Stimulated activated CD8-positive, alpha-beta memory T cell treated with anti-CD3 and anti-CD28 coated beads, Interleukin-4, amount 100 ng/mL, for 1 hour (primary cell): ENCODE measurements at places on chromosomes 6 and 20.

DNA sequence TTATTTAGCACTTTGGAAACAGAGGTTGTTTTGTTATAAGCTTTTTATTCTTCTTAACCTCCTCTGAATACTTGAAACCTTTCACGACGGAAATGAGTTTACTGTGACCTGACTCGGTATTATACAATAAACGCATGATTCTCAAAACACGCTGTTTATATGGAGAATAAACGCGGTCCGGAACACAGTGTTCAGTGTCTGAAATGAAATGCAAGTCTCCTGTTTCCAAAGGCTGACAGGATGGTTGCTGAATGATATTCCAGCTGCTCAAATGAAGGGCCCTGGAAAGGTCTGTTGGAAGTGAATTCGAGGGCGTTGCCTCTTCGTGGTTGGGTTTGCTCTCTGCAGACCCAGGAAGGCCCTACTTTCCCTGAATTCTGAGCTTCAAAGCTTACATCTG is 83.4 kb downstream of the RSPH3 start:
- no peak for DNase-seq

- no peak for DNase-seq
These were observed 15.6 kb upstream of the RIPK1 start for GRCh38 chr6:3052481-3053230.

- DNase-seq, result no peak
These were observed 4.0 kb upstream of the FAM110A start for GRCh38 chr20:829551-829950.

DNA sequence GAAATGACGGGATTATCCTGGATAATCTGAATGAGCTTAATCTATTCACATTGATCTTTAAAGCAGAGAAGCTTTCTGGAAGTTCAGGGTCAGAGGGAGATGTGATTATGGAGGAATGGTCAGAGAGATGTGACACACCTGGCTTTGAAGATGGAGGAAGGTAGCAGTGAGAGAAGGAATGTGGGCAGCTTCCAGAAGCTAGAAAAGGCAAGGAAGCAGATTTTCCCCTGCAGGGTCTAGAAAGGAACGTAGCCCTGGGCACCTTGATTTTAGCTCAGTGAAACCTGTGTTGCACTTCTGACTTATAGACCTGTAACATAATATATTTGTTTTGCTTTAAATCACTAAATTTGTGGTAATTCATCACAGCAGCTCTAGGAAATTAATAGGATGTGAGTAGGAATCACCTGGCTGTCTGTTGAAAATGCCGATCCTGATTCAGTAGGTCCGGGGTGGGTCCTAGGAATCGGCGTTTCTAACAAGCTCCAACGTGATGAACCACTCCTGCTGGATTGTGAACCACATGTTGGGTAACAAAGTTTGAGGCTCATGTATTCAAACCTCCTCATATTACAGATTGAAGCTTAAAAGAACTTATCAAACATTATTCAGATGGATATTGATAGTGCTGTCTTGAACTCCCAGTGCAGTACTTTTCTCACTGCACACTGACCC is 157.0 kb downstream of the GJA1 start:
- DNase-seq, result no peak

- DNase-seq, result no peak
These were observed 5.5 kb downstream of the HLA-DQA1 start for GRCh38 chr6:32642720-32643106.

DNA sequence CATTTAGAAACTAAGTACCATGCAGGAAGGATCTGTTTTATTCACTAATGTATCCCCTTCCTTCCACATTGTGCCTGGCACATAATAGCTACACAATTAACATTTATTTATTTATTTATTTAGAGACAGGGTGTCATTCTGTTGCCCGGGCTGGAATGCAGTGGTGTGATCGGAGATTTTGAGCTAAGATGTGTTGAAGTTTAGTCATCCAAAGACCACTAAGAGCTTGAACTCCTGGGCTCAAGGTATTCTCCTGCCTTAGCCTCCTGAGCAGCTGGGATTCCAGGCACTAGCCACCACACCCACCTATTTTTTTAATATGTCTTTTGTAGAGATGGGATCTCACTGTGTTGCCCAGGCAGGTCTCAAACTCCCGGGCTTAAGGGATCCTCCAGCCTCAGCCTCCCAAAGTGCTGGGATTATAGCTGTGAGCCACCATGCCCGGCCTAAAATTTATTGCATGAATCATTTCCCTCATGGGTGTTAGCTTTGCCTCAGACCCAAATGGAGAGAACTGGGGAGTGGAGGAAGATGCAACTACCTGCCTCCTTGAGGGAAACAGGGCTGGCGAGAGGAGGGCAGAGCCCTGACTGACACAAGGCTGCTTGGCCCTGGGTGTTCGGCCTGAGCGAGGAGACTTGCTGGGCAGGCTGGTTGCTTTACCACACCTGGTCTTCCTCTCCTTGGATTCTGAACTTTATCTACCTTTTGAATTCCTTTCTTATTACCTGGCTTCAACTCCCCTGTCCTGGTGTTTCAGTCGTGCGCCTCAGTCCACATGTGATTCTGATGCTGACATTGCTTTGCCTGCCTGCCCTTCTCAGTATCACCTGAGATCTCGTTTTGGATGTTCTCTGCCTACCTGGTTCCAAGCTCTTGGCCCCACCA is 1.7 kb upstream of the DYNLT1 start:
- DNase-seq, result no peak

DNA sequence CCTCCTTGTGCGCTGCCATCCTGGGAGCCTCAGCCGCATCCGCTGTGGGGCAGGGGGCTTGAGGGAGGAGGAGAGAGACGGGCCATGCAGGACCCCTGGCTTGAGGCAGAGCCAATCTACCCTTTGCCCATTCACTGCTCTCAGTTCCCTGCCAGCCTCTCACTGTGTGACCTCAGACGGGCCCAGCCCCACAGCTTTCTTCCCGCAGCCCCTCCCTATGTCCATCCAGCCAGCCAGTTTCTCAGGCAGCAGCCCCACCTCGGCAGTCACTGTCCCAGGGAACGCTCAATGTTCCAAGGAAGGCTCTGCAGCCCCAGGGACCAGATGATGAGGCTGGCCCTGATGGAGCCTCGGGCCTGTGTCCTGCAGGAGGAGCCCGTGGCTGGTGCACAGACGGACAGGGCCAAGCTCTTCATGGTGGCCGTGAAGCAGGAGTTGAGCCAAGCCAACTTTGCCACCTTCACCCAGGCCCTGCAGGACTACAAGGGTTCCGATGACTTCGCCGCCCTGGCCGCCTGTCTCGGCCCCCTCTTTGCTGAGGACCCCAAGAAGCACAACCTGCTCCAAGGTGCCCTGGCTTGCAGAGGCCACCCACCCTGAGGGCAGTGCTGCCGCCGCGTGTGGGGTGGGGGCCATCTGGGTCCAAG is 3.9 kb upstream of the TNFRSF6B start:
- no peak for DNase-seq

DNA sequence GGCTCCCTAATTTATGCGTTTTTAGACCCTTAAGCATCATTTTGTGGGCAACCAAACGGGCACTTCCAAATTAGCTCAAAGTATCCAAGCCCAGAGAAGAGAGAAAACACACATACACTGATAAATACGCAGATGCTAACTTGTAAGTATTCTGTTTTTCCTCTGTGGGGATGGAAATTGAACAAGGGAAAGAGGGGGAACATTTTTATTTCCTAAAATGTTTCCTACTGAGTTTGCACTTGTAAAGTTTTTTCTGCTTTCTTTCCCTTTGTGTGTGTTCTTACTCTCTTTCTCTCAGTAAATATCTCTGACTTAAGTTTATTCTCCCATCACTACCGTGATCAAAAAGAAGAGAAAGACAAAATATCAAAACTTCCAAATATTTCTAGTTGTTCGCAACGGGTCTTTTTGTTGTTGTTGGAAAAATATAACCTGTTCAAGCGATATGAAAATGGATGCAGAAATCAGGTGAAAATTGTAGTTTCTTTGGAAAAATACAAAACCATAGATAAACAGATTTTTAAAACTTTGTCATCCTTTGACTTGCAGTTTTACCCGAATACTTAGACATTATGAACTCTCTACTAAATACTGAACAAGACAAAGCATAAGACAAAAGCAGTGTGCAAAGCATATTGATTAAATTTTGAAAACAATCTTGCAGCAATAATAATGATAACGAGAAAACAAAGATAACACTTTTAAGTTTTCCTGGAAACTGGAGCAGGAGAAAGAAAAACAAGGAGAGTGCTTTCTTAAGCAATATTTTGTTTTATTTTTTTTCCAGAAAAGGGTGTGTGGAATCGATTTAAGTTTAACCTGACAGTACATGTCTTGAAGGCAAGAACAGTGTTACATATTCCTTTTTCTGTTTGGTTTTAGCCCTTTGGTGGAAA is 1.0 kb upstream of the NKX2-4 start:
- DNase-seq, result no peak

DNA sequence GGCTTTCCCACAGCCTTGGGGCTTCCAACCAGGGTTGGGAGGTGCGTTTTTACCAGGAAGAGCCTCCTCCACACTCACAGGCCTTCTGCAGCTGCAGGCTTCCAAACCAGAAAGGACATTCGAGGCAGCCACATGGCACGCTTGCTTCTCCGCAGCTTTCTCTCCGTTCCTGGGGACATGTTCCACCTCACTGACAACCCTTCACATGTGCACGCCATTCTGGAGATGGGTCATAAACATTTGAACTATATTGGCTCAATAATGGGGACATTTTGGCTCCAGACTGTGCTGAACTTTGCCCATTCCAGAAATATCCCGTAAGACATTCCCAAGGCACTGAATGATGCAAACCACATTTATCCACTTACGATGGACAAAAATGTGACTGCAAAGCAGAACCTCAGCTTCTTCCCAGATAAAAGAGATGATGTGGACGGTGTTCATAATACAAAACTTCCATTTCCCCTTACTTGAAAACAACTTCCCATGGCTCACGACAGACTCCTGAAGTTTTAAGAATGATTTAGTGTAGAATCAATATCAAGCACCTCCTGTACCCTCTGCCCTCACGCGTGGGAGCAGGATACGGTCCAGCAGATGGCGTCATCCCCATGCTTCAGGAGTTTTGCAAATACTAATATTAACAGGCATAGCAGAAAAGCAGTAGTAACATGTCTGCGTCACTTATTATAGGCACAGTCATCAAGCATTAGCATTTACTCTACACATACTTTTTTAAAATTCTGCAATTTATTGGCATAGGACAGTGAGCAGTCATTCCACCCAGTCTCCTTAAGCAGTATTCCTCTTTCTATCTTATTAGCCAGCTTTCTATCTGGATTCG is 25.4 kb upstream of the FOXF2 start:
- no peak for DNase-seq

DNA sequence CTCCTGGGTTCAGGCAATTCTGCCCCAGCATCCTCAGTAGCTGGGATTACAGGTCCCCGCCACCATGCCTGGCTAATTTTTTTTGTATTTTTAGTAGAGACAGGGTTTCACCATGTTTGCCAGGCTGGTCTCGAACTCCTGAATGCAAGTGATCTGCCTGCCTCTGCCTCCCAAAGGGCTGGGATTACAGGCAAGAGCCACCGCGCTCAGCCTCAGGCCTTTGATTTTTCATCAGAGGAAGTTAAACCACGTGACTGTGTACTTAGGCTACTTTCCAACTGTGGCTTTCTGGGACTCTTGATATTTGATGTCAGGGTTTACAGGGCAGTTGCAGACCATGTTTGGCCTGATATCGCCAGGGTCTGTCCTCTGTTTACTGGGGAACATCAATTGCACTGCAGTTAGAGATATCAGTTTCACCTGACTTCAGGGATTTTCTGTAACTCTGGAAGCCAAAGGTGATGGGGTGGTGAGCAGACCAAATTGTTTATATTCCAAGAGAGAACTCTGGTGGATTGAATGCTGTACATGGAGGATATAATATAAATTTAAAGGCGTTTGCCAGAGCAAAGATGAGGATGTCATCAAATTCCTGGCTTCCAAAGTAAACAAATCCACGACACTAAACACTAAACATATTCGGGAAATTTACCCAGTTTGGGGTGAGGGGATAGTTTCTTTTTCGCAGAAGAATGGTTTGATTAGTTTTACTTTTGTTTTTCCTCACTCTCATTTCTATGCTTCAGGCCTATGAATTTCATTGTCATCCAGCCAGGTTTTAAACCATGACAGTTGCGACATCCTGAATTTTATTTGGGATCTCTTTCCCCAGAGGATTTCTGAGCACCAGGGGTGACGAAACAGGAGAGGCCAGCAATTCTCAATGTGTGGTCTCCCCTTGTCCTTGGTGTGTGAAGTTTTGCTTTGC is 4.2 kb downstream of the PSMF1 start:
- no peak for DNase-seq

- DNase-seq, result no peak
These were observed 247.0 kb downstream of the PHACTR1 start for GRCh38 chr6:12963567-12963966.

- no peak for DNase-seq
These were observed 110.6 kb downstream of the PREX1 start for GRCh38 chr20:48717095-48717672.

GRCh38 chr6:150157081-150157480 is 14.2 kb downstream of the PPP1R14C start:
- DNase-seq, result no peak

DNA sequence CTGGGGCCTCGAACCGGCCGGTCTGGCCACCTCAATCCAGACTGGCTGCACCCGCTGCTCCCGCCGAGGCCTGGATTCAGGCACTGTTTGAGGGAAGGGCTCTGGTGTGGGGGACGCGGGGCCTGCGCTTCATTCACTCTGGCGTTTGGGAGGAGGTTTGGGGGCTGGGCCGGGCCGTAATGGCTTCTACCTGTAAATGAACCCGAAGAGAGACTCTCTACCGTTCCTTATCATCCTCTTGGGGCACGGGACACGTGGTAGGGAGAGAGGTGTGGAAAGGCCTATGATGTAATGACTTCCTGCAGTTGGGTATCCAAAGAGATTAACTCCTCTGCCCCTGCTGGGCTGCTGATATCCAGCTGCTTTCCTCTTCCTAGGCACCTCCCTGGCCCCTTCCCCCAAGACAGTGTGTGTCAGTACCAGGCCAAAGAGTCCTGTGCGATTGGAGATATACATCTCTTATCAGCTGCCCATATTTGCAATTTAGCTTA is 1.8 kb downstream of the FOXO3 start:
- DNase-seq, result no peak

GRCh38 chr20:58498470-58499068 is 16.6 kb downstream of the APCDD1L start:
- DNase-seq, result no peak

DNA sequence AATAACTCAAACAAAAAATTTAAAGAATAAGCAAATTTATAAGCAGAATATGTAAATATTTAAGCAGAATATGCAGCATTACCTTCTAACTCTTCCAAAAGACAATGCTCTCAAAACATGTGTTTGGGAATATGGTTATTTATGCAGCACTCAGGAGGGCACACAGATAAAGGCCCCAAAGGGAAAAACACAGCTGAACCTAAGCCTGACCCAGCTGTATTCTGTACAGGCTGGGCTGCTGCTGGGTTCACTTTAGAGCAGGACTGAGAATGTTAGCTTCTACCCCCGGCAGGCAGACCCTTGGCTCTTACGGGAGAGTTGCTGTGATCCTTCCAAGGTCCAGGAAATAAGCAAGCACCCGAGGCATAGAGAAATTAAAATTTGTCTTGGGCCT is 37.3 kb downstream of the ABHD12 start:
- DNase-seq, result no peak
